Naive thymus-derived CD8-positive, alpha-beta T cell (primary cell): ENCODE measurements at places on chromosomes 12 and 14.

DNA sequence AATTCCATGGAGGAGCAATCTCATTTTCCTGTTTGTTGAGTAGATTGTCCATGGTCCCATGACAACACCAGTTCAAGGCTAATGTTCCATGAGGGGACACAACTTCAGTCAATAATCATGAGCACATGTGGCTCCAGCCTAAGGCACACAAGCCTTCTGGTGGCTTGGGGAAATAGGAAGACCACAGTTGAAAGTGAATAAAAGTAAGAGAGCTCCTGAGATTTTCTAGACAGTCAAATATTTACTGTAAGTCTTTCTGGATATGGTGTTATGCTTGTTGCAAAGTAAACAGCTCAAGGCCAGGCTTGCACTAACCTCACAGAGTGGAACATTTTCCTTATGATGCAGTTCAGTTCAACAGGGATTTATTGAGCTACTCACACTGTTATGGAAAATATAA is 206.9 kb upstream of the SLC38A2 start:
- no peak for DNase-seq

DNA sequence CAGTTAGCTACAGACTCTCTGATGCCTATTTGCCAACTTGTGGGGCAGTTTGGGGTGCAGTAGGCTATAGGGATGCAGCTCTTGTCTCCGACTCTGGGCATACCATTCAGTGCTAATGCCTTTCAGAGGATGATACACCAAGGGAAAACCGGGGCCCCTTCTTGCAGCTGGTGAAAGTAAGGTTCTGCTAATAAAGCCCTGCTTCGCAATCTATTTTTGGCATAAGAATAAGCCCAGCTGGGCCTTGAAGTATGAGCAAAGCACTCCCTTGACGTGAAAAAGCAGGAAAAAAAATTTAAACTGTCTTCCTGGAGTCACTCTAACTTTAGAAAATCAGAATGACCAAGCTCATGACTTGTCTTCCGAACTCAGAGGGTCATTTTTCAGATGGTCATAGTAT is 124.1 kb upstream of the RBM19 start:
- no peak for DNase-seq

- no peak for DNase-seq
Measured at GRCh38 chr14:50529288-50530179, 2.8 kb downstream of the MAP4K5 start.

DNA sequence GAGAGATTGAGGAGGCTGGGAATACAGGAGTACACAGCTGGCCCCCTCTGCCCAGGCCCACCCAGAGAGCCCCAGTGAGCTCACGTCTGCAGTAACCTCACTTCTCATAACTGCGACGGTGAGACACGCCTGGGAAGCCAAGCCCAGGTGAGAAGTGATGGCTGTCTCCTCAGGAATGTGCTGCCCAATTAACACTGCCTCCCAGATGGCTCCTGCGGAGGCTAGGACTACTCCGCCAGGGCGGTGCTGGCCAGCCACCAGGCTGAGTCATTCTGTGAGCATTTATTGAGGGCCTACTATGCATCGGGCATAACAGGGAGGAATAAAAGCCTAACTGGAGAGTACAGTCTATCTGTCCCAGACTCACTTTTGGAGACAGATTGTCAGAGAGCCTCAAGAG is 9.3 kb upstream of the TMEM106C start:
- DNase-seq: no peak

DNA sequence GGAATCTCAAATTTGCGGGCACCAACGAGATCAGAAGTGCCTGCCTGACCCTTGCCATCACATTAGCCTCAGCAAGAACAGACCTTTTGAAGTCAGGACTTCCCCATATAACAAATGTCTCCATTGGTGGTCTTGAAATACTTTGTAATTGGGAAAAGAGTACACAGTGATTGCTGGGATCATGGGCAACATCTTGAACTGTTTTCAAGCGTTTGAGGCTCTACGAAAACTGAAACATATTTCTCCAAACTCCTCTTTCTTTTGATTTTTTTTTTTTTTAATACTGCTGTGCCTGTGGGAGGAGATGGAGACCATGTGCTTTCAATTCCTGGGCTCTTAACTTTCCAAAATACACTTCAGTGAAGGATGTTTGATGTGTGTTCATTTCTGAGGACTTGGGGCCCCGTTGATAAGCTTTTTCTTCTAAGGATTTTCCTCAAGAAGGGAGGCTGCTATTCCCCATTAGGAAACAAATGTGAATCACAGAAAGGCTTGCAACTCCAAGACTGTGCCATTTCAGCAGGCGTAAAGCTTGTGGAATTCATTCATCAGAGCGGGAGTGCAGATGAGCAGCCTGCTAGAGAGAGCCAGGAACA is 94.5 kb downstream of the TMEM132C start:
- no peak for DNase-seq

DNA sequence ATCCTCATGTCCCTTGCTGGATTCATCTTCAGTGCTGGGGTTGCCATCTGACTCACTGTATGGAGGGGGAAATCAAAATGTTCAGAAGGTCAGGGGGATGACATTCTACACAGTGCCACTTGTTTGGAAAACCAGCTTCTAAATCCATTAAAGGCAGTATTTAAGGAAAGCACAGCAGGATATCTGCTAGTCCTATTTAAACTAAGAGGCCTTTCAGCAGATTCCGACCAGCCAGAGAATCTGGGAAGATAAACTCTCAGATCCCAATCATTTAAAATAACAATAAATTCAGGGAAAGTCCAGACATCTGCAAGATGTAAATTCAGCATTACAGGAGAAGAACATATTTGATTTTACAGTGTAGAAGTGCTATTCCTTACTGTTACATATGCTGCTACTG is 3.8 kb downstream of the SIX4 start:
- DNase-seq: no peak

- no peak for DNase-seq
Measured at GRCh38 chr12:116123451-116124258, 153.8 kb downstream of the MED13L start.

DNA sequence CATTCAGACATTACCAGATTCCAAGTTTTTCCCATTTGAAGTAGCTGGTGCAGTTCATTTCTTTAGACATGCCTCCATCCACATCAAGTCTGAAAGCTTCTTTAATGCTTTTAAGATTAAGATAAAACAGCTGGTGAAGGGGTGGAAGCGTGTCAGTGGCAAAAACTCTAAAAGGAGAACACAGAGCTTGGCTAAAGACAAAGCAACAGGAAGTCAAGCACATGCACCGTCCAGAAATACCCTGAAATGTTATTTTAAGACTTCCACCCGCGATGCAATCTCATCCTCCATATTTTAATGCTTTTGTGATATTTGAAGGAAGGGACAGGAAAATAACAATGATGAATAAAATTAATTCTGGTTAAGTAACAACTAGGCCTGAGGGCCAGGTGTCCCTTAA is 31.8 kb downstream of the PPM1H start:
- no peak for DNase-seq

GRCh38 chr14:92651758-92652406 is 96.5 kb downstream of the LGMN start:
- DNase-seq: peak; percentile 40

DNA sequence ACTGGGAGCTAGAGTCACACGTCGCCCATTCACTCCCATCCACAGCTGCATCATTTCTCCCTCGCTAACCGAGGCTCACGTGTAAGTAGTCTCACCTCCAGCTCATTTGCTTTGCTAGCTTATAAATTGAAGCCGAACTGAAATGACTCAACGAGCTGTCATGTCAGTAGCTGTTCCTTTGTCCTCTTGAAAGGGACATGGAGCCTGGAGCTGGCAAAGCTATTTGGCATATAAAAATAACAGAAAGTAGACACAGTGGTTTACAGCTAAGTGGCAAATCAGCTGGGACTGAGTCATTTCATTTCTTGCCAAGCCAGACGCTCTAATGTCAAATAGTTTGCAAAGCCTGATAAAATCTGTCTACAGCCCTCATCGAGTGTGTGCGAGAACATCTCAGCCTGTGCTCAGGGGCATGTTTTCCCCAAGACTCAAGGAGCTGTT is 114.4 kb upstream of the TMEM233 start:
- no peak for DNase-seq

GRCh38 chr14:32713856-32714255 is 224.8 kb upstream of the NPAS3 start:
- DNase-seq: no peak

GRCh38 chr14:45198551-45198950 is 54.5 kb downstream of the MIS18BP1 start:
- no peak for DNase-seq

DNA sequence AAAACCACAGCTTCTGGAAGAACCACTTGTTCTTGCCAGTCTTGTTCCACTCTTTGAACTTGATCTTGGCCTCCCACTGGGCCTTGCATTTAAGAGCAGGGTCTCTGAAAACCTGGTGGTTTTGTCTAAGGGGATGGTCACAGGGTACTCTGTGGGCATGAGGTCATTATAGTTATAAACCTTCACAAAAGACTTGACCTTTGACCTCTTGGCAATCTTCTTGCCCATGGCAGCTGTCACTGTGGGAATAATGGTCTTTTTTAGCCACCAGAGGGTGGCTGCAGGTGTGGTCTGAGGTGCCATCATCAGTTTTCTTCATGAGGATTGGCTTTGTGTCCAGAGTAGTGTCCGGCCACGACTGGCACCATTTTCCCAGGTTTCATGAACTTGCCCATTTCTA is 9.1 kb downstream of the ATP6V0A2 start:
- no peak for DNase-seq
